ENCODE measurements at places on chromosomes 4 and X.

DNA sequence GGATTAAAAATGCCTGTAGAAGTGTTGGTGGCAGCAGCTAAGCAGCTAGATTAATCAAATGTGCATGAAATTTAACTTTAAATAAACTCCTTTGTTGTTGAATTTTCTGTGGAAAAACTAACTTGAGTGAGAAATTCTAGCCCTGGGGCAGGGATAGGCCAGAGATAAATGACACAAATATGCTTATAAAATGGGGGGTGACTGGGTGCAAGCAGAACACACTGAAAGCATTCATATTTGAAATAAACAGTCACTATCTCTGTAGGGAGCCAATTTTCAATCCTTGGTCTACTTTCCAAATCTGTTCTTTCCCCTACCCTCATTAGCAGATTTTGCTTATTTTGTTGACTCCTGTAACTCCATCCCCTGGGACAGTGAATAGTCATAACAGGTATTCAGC is 47.9 kb downstream of the RBPJ start:
- no peak for DNase-seq

DNA sequence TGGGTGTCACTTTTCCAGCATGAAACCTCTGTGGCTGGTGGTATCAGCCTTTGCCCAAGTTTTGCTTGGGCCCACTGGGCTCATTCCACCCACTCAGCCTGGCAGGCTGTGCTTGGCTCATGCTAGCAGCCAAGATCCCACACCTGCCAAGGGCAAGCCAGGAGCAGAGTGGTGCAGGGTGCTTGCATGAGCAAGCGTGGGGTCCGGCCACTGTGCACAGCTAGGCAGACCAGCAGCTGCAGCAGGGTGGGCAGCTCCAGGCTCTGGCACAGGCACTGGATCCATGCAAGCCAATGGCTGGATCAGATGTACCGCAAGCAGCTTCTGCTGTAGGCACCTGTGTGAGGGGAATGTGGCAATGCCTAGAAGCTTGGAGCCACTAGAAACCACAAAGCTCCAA is 253.9 kb downstream of the SPOCK3 start:
- DNase-seq: no peak

- DNase-seq: no peak
Observed at GRCh38 chrX:51334276-51334675, 1.7 kb downstream of the NUDT10 start.

GRCh38 chrX:134146493-134146892 is 90.5 kb upstream of the CCDC160 start:
- DNase-seq: no peak

- DNase-seq: no peak
Observed at GRCh38 chr4:188409851-188410250, 270.6 kb downstream of the TRIML1 start.

GRCh38 chr4:186826846-186827533 is 103.3 kb upstream of the FAT1 start:
- DNase-seq: no peak

All from right kidney (tissue), 9 donors.